NCI-H226 (cell line): ENCODE measurements at places on chromosomes 1 and 21.

DNA sequence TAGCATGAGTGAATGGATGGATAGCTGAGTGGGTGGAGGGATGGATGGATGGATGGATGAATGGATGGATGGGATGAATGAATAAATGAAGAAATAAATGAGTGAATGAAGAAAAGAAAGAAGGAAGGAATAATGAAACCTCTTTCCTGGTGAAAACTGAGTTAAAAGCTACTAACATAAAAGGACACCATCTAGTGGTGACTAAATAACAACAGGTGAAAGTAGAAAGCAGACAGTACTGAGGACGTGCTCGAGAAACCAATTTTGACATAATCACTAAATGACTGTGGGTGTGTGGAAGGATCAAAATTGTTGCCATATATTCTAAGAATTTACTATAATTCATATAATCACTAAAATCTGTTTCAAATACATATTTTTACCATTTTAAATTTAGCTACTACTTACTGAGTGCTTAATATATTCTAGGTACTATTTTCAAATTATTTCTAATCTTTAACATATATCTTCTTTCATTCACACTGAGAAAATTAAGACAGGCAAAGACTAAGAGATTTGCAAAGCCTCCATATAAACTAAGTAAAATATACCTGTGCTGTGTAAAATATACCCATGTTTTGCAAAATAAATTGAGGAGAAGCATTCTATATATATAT is 522.9 kb downstream of the LRRIQ3 start:
- DNase-seq = no peak

GRCh38 chr1:36343651-36344394 is 20.4 kb upstream of the EVA1B start:
- no peak for DNase-seq

- no peak for DNase-seq
These were observed 29.6 kb upstream of the SMYD2 start for GRCh38 chr1:214251354-214251753.

- DNase-seq = no peak
These were observed 6.6 kb upstream of the PLEKHG5 start for GRCh38 chr1:6497867-6498575.

DNA sequence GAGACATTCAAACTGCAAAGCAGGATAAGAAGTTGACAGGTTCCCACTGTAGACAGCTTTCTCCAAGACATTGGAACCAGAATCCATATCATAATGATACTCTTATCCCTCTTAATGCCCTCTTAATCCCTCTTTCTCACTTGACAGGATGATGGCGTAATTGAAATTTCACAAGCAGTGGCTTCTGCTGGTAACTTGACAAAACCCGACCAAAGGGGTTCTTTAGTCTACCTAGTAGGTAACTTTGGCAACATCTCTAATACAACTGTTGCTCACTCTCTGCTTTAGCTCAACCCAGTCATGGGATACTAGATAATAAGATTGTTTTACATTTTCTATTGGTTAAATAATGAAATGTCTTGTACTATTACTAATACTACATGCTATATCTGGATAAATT is 34.7 kb downstream of the S100A10 start:
- no peak for DNase-seq

DNA sequence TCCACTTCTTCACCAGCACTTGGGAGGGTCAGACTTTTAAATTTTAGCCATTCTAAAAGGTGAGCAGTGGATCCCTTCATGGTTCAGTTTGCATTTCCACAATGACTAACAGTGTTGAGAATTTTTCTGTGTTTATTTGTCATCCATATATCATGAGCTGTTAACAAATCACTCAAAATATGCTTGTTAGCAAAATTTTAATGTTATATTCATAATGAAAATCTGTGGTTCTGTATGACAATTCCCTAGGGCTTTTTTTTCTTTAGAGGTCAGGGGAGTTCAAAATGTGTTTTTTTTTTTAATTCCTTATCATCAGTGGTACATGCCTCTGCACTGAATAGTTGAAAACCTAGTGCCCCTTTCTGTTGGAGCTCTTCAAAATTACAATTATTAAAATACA is 682.2 kb upstream of the ADGRL2 start:
- DNase-seq = peak; percentile 91

- peak; percentile 39 for DNase-seq
These were observed 148.5 kb downstream of the TENT5C start for GRCh38 chr1:117754061-117754969.
